NCI-H1092 treated with DMSO at 0.1 percent for 48 hours (cell line): ENCODE measurements at places on chromosomes 7 and 10.

GRCh38 chr10:100730725-100731406 is 14.5 kb upstream of the PAX2 start:
- DNase-seq: no peak

DNA sequence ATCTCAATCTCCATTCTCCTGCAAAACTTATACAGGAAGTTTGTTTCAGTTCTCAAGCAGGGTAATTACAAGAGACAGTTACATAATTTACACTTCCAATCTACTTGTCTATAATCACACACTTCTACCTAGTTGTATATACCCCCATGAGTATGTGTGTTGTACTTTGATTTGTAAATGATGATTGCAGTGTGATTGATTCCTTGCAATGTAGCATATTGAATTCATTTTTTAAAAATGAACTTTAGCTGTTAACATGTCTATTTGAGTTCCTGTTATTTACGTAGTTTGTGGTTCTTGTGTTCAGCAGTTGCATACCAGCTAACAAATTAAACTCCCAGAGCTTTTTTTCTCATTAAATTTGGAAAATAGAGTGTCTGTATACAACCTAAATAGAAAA is 102.5 kb upstream of the SAMD8 start:
- no peak for DNase-seq

- DNase-seq: no peak
Observed at GRCh38 chr10:4062751-4063150, 277.7 kb upstream of the KLF6 start.

DNA sequence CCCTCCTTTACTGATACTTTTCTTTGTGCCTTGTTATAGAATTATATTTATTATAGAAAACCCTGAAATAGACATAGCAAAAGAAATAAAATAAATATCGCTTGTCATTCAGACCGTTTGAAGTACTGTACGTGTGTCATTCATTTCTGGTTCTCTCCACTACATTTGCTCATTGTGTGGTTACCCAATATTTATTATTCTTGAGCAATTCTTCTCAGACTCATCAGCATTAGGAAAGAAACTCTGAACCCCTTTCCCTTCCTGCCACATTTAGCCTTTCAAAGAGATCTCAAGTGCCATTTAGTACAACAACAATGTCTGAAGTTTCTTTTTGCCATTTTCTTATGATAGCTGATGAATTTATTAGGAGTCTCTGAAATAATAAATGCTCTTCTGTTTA is 154.1 kb downstream of the KIAA1217 start:
- DNase-seq: no peak

- no peak for DNase-seq
Observed at GRCh38 chr7:20201380-20201779, 15.8 kb downstream of the MACC1 start.

DNA sequence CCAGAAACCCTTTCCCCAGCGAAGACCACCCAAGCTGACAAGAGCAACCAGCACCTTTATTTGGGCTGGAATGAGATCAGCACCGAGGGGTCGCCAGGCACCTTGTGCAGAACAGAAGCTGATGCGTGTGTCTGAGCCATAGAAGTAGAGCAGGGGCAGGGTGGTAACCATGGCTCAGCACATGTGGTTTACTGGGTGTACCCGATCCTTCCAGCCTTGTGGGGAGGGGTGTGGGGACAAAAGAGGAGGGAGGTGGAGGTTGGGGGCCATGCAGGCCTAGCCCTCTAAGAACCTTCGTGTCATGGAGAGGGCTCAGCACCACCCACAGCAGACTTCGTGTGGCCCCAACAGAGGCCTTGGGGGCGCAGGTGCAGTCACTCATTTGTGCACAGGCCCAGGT is 84.0 kb upstream of the GTF2I start:
- DNase-seq: no peak

GRCh38 chr7:83550100-83550499 is 98.8 kb downstream of the SEMA3E start:
- DNase-seq: no peak

GRCh38 chr7:375321-375831 is 85.4 kb downstream of the FOXL3 start:
- no peak for DNase-seq

DNA sequence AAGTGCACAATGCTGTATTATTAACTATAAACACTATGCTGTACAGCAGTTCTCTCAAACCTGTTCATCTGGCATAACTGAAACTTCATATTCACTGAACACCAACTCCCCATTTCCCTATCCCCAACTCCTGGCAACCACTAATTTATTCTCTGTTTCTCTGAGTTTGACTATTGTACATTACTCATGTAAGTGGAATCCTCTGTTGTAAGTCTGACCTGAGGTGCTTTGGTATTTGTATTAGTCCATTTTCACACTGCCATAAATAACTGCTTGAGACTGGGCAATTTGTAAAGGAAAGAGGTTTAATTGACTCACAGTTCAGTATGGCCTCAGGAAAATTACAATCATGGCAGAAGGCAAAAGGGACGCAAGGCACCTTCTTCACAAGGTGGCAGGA is 266.3 kb downstream of the PPP1R3A start:
- no peak for DNase-seq

- no peak for DNase-seq
Observed at GRCh38 chr10:8273749-8274148, 219.3 kb downstream of the GATA3 start.

GRCh38 chr7:106936236-106936635 is 71.2 kb downstream of the PIK3CG start:
- no peak for DNase-seq

- DNase-seq: no peak
Observed at GRCh38 chr7:81937091-81937490, 167.2 kb upstream of the HGF start.

- no peak for DNase-seq
Observed at GRCh38 chr7:128913870-128914565, 3.5 kb upstream of the KCP start.

DNA sequence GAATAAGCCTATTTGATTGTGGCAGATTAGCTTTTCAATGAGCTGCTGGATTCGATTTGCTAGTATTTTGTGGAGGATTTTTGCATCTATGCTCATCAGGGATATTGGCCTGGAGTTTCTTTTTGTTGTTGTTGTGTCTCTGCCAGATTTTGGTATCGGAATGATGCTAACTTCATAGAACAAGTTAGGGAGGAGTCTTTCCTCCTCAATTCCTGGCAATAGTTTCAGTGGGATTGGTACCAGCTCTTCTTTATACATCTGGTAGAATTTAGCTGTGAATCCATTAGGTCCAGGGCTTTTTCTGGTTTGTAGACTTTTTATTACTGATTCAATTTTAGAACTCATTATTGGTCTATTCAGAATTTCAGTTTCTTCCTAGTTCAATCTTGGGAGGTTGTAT is 43.4 kb upstream of the KLF14 start:
- no peak for DNase-seq

DNA sequence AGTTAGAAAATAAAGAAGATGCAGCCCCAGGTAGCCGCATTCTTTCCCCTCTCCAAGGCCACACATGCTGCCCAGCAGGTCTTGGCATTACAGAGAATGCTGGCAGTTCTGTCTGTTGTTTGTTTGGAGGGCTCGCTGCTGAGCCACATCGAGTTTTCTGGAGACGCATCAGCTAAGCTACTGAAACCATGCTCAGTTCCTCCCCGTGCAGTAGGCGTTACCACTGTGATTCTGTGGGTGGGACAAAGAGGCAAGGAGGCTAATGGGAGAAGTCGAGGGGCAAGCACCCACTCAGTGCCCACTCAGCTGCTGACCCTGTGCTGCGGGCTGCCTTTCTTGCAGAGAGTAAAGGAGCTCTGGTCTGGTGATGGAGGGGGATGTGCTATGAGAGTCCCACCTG is 15.5 kb upstream of the GTPBP4 start:
- no peak for DNase-seq

GRCh38 chr7:117385363-117386109 is 41.8 kb downstream of the ASZ1 start:
- DNase-seq: no peak

DNA sequence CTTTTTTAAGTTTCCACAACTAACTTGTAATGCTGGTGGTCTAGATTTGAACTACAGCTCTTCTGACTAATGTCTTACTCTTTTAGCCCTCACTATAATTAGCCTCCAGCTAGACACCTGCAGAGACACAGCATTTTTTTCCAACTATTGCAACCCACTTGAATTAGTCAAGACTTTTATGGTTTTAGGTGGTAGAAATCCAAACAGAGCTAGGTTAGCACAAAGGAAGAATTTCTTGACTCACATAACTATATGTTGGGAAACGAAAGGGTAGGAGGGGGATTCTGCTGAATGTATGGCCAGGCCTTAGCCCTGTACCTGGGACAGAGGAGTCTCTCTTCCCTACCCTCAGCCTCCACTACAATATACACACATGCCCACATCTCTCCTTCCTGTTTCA is 586.1 kb downstream of the INHBA start:
- no peak for DNase-seq

- DNase-seq: no peak
Observed at GRCh38 chr10:125169279-125169678, 8.9 kb upstream of the CTBP2 start.

DNA sequence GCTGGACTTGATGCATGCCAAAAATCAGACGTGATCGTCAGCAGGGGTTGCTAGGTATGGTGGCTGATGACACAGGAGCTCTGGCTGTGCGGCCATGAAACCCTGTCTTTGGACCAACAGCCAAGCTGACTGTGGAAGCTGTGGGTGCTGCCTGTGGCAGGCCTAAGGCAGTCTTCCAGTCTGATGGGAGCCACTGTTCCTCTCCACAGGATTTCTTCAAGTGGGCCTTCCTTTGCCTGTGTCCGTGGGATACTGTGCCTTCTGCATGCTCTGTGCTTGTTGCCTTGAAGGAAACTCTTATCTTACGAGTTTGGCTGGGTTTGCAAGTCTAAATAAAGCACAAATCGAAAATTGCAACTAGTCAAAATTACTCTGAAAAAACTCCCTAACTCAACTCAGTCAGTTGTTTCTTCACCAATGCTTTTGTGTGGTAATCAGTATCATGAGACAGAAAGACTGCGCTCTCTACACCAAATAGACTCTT is 101.9 kb upstream of the PDLIM1 start:
- no peak for DNase-seq

GRCh38 chr10:43317422-43317821 is 50.6 kb upstream of the RASGEF1A start:
- DNase-seq: no peak

- no peak for DNase-seq
Observed at GRCh38 chr10:14617852-14618251, 156.8 kb downstream of the FAM107B start.

GRCh38 chr10:123833170-123833850 is 58.3 kb downstream of the CPXM2 start:
- no peak for DNase-seq

DNA sequence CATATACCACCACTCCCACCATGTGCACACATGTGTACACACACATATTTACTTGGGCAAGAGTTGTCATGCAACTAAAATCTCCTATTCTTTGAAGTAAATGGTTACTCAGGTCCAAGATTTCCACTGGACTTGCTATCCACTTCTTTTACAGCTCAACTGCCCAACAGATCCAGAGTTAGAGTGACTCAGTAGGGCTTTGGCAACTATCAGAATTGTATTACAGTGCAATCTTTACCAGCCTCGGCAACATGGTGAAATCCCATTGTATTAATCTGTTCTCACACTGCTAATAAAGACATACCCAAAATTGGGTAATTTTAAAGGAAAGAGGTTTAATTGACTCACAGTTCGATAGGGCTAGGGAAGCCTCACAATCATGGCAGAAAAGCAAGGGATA is 51.9 kb upstream of the ABLIM1 start:
- no peak for DNase-seq

- DNase-seq: no peak
Observed at GRCh38 chr10:1299041-1299726, 243.0 kb downstream of the WDR37 start.

DNA sequence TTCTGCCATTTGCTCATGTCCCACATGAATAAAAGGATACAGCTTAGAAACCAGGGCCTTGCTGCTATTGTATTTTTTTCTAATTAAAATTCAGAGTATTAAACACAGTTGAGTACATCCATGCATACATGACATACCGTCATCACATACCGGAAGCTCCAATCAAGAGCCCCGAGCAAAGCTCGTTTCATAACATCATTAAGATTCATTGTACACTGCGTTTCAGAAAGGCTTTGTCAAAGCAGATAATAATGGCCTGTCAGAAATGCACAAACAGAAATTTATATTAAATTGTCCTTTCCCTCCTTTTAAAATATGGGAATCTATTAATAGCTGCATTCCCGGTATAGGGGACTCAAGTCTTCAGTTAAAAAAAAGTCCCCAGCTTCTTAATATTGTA is 103.4 kb downstream of the PRTFDC1 start:
- no peak for DNase-seq

DNA sequence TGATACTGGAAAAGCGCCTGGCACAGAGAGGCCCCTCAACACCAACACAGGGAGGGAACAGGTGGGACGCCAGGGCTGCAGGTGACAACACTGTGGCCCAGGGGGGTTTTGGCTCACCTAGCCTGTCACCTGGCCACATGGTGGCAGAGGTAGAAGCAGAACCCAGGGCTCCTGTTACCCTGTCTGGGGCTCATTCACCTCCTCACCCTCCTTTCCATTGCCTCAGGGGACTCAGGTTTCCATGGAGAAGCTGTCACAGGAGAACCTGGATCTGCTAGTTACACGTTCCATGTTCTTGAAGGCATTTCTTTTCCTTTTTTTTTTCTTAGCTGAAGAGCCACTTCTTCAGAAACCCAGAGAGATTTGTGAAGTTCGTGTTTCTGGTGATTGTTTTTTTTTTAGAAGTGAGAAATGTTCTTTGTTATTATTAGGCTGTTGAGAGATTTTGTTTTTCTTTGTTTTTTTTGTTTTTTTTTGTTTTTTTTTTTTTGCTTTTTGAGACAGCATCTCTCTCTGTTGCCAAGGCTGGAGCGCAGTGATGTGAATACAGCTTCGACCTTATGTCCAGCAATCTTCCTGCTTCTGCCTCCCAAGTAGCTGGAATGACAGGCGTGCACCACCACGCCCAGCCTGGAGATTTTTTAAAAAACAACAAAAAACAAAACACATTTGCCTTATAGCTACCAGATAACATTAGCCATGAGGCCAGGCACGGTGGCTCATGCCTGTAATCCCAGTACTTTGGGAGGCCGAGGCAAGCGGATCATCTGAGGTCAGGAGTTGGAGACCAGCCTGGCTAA is 16.0 kb downstream of the DENND2A start:
- DNase-seq: no peak

DNA sequence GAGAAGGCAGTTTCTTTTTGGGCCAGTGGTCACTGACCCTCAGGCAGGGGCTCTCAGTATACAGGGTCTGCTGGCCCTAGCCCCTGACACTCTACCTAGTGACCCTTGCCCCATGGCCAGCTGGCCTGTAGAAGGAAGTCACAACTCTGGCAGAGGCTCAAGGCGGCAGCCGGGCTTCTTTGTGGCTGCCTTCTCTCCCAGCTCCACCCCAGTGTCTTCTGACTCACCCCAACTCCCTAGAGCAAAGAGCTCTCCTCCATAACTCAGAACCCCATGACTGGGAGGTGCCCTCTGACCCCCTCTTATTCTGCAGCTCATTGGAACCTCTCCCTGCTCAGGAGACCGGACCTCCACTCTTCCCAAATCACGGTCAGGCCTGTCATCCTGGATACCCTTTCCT is 358.2 kb downstream of the FGFR2 start:
- DNase-seq: no peak

- DNase-seq: no peak
Observed at GRCh38 chr10:11261687-11262493, 244.2 kb downstream of the CELF2 start.

GRCh38 chr10:79002336-79002735 is 66.4 kb upstream of the ZMIZ1 start:
- no peak for DNase-seq

- DNase-seq: no peak
Observed at GRCh38 chr7:16315280-16315679, 106.1 kb downstream of the CRPPA start.
